AML-193 (cell line): ENCODE measurements at places on chromosomes 7 and 10.

DNA sequence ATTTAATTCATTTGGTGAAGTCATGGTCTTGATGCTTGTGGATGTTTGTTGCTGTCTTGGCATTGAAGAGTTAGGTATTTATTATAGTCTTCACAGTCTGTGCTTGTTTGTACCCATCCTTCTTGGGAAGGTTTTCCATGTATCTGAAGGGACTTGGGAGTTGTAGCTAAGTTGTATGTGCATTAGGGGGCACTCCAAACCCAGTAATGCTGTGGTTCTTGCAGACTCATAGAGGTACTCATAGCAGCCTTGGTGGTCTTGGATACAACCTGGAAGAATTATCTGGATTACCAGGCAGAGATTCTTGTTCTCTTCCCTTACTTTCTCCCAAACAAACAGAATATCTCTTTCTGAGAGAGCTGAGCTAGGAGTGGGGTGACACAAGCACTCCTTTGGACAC lies 93.2 kb downstream of the ADCYAP1R1 start:
- DNase-seq: no peak

- DNase-seq: no peak
Measured at GRCh38 chr7:124590814-124591213, 174.8 kb downstream of the GPR37 start.

DNA sequence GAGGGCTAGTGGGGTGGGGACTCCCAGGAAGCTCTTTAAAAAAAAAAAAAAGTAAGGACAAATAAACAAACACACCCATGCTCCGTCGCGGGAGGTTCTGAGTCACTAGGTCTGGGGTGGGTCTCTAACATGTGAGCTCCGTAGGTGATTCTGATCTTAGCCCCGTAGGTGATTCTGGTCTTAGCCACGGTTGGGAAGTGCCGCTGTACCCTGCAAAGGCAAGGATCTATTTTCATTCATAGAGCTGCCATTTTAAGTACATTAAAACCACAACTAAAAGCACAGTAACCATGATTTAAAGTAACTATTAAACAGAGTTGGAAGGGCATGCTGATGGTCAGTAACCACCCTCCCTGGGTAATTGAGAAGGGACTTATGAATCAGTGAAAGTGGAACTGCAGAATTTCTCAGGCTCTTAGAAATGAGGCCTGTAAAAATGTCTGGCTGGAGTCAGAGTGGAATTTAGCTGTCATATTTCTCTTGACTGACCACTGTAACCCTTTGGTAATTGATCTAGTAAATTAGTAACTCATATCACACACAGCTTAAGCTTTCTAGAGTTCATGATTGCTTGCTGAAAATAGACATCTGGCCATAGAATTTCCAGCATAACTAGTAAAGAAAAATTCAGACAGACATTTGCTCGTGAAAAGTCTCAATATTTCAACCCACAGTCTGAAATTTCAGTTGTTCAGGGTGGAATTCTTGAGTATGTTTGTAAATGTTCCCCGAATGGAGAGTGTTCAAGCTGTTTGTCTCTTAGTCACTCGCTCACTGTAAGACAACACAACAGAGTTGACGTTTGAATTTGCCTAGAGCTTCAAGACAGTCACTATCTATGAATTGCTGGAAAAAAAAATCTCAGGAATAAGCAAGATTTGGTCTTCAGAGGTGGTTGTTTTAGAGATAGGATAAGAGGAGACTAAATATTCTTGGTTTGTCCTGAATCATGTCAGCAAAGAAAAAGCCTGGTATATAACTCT lies 34.2 kb upstream of the TCF7L2 start:
- no peak for DNase-seq

- DNase-seq: no peak
Measured at GRCh38 chr7:39587393-39587792, 21.2 kb downstream of the YAE1 start.

DNA sequence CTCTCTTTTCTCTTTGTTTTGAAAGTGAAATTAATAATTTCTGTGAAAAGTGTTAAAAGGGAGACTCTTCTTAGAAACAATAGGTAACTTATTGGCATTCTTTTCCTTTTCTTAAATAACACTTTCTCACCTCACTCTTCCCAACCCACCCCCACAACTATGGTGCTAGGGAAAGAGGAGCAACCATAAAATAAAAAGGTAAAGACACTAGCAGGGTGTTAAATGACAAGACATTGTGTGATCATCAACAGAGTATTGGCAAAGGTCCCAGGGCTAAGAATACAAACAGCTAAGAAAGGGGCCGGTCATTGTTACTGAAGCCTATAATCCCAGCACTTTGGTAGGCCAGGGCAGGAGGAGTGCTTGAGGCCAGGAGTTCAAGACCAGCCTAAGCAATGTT lies 183.7 kb downstream of the NEBL start:
- DNase-seq: no peak

DNA sequence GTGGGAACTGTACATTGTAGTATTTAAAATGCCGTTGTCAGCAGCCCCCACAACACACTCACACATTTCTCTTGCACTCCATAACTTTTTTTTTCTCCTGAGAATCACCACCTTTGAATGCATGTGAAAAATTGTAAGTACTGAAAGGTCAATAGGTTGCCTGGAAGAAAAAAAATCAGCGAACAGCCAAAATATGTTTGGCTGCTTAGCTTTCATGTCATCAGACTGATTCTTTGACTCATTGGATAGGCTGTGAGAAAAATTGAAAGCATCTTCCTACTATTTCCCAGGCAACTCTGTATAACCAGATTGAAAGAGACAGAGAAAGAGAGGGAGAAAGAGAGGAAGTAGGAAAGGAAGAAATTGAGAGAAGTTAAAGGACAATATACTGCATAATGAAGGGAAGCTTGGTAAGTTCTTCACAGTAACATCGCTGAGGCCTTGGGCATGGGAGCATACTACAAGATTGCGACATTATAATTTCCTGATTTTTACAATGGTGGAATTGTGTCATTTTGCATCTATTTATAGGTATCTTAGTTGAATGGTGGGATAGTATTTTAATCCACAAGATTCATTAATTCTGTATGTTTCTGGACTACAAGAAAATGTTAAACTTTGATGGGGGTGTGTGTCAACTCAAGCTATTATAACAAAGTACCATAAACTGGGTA lies 249.3 kb upstream of the KCND2 start:
- DNase-seq: no peak

DNA sequence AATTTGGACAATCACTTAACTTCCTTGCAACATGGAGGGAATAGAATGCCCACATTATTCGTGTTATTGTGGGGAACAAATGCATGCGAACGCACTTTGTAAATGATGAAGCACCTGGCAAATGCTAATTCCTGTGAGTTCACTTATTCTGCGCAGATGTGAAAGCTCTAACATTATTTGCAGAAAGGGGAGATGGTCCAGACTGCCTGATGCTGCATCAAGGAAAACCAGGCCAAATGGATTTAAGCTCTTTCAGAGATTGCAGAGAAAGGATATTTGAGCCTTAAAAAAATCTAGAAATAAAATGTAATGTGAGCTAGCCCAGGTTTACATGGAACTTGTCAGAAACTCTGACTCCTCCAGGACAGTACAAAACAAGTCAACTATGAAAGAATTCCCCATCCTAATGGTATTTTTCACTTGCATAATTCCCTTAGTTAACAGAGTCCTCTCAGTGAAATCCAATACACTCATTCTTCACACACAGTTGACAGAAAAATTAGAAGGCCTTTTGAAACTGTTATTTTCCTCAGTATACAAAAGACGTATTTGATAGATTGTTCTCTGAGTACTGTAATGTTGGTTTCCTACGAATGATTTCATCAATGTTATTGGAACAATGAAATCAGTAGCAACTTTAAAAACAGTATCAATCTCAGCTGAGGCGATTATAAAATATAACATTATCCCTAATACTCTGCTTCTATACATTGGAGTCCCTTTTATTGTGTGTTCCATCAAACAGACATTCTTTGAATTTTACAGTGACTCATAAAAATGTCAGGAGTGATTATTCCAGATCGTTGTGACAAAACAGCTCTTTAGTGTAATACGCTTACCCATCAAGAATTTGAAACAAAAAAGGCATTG lies 136.3 kb upstream of the ANK3 start:
- no peak for DNase-seq

DNA sequence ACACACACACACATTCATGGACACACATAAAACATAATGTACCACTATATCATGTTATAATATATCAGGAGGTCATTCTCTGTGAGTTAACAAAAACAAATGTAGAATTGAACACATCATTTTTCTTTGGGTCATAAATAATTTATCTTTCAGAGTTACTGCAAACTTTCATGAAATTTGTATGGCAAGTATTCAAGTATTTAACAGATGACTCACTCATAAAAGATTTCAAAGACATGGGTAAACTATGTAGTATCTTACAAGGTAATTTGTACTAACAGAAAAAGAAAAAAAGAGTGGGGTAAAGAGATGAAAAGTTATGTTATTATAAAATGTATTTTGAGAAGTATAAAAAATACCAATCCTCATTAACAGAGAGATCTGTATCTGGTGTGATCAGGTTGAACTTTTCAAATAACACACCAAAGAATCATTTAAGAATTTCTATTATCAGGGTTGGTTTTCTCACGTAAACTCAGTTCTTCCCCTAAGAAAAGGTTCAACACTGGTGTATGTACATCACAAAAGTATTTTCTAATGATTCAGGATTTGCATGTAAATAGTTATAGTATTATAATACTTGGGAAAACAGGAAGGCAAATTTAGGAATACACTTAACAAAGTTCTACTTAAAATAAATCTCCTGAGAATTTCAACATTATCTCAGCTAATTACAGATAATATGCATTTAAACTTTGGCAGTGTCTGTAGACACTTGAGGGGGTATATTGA lies 933.1 kb upstream of the LRRN3 start:
- no peak for DNase-seq
